ENCODE measurements at places on chromosomes 7 and 10.
A peak's percentile ranks its signal among the peaks of the same experiment; 100 is the strongest.

DNA sequence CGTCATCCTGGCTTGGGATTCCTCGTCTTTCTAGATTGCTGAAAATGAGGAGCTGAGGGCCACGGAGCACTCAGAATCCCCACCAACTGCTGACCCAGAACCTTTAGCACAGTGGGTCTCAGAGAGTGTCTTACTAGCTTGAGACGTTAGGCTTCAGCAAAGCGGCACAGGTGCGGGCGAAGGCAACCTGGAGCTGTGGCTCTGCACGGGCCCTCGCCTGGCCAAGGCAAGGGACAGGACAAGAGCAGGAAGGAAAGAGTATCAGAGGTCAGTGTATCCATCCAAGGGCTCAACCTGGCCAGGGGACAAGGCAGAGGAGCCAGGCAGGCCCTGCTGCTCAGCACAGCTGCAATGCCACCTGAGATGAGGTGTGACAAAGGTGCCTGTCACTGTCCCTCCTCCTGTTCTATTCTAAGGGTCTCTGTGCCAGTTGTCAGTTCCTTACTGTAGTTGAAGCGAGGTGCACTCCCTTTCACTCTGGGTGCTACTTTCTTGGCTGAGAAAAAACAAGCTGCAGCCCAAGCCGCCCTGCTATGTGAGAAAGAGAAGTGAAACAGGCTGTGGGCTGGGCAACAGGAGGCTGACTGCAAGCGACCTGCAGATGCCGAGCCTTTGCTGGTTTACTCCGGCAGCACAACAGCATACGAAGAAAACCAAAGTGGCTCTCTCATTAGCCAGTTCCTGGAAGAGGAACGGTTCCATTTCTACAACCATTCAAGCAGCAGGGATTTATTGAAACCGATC lies 33.3 kb upstream of the KDM7A start:
- H3K4me1 ChIP-seq = peaks cover 32% of the 10 kb centered on the region
- peak overlapping the region; percentile 28 for H3K27ac ChIP-seq
- H3K27me3 ChIP-seq = no peaks in the 10 kb centered on the region
- no peaks in the 10 kb centered on the region for H3K36me3 ChIP-seq
- peak; percentile 36 for DNase-seq

DNA sequence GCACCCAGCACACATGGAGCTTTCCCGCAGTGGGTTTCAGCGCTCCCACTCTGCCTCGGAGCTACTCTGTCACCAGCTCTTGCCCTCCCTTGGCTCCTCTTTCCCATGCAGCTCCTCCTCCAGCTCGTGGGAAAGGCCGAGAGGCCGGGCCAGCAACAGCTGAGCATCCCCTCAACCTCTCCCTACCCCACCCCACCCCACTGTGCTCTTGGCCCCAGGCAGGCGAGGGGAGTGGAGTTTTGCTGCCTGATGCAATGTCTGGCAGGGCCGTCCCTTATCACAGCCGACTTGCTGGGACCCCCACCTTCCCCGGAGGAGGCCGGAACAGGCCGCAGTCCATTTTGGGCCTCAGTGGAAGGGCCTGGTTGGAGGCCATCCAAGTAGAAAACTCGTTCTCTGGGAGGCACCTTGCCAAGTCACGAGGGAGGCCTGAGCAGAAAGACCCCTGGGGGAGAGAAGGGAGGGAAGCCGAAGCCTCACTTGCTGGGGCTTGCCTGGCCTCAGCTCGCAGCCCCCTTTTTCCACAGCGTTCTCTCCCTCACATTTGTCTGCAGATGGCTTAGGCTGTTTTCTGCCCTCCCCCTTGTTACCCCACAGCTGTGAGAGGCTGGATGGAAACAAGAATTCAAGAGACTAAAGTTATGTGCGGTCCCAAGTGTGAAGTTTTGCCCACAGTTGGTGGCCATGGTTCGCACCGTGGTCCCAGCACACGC lies 35.3 kb downstream of the CHST3 start:
- DNase-seq = no peak
- peaks cover 23% of the 10 kb centered on the region for H3K27me3 ChIP-seq
- no peak overlapping the region for H3K27ac ChIP-seq
- H3K4me1 ChIP-seq = peaks cover 5% of the 10 kb centered on the region

DNA sequence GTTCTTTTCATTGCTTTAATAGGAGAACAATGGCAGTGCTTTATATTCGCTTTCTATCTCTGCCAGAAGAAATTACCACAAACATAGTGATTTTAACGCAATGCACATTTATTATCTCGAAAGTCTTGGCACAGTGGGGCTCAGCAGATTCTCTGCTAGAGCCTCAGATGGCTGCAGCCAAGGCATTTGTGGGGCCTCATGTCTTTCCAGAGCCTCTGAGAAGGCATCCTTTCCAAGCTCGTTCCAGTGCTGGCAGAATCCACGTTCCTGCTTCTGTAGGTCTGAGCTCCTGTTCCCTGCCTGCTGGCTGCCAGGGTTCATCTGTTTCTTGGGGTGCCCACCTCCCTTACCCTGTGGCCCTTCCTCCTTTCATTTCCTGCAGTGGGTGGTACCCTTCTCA lies 60.2 kb downstream of the LRRC18 start:
- no peak overlapping the region for H3K27ac ChIP-seq
- H3K36me3 ChIP-seq = no peaks in the 10 kb centered on the region
- H3K4me3 ChIP-seq = no peak overlapping the region
- peaks cover 18% of the 10 kb centered on the region for H3K27me3 ChIP-seq
- no peak for DNase-seq
- H3K4me1 ChIP-seq = no peaks in the 10 kb centered on the region

- peak overlapping the region; percentile 69 for H3K27ac ChIP-seq
- peaks cover 62% of the 10 kb centered on the region for H3K4me1 ChIP-seq
- H3K27me3 ChIP-seq = no peaks in the 10 kb centered on the region
- DNase-seq = no peak
Observed at GRCh38 chr7:131012477-131013031, 278.5 kb upstream of the KLF14 start.

GRCh38 chr10:131574707-131575430 lies 263.3 kb upstream of the TCERG1L start:
- H3K36me3 ChIP-seq = no peaks in the 10 kb centered on the region
- H3K4me3 ChIP-seq = no peak overlapping the region
- H3K4me1 ChIP-seq = no peaks in the 10 kb centered on the region
- DNase-seq = no peak
- no peak overlapping the region for H3K27ac ChIP-seq

GRCh38 chr7:157482517-157483087 lies 145.8 kb downstream of the DNAJB6 start:
- no peak overlapping the region for H3K4me3 ChIP-seq
- no peaks in the 10 kb centered on the region for H3K4me1 ChIP-seq
- no peaks in the 10 kb centered on the region for H3K36me3 ChIP-seq
- no peaks in the 10 kb centered on the region for H3K27me3 ChIP-seq

DNA sequence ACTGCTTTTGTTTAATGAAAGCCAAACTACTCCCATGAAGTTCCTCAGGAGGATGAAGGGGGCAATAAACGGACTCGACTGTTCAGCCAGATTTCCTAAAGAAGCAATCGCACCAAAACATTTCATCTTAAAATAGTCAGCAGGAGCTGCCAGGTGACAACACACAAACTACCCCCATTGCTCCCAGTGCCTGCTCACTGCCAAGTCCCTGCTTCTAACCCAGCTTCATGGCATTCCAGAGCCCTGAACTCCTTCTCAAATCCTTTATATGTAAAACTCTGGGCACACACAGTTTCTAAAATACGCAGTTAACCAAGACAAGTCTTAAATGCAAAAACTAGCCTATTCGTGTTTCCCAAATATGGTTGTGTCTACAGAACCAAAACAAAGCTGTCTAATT lies 110.0 kb downstream of the SORBS1 start:
- H3K4me1 ChIP-seq = no peaks in the 10 kb centered on the region
- H3K36me3 ChIP-seq = no peaks in the 10 kb centered on the region
- no peak overlapping the region for H3K27ac ChIP-seq

DNA sequence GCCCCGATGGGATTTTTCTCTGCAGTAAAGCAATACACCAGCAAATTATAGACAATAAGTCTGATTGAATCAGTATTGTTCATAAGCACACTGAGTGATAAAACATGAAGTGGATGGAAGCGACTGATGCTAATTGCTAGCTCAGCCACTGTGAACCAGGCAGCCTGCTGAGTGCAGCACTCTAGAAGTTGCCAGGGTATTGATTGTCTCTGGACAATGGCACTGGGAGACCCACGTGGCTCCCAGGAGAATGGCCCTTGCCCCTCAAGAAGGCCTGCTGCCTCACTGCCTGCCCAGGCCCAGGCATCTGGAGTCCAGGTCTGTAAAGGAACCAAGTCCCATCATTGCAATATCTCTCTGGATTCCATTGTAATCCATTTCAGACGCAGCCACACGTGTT lies 80.4 kb upstream of the TCERG1L start:
- no peaks in the 10 kb centered on the region for H3K4me1 ChIP-seq
- peaks cover under 1% of the 10 kb centered on the region for H3K27me3 ChIP-seq
- no peaks in the 10 kb centered on the region for H3K36me3 ChIP-seq
- DNase-seq = no peak
- H3K4me3 ChIP-seq = no peak overlapping the region

GRCh38 chr7:138170959-138171703 lies 94.9 kb downstream of the AKR1D1 start:
- H3K27me3 ChIP-seq = peaks cover 12% of the 10 kb centered on the region
- H3K4me1 ChIP-seq = peaks cover 2% of the 10 kb centered on the region
- H3K4me3 ChIP-seq = no peak overlapping the region
- H3K36me3 ChIP-seq = no peaks in the 10 kb centered on the region
- H3K27ac ChIP-seq = no peak overlapping the region

DNA sequence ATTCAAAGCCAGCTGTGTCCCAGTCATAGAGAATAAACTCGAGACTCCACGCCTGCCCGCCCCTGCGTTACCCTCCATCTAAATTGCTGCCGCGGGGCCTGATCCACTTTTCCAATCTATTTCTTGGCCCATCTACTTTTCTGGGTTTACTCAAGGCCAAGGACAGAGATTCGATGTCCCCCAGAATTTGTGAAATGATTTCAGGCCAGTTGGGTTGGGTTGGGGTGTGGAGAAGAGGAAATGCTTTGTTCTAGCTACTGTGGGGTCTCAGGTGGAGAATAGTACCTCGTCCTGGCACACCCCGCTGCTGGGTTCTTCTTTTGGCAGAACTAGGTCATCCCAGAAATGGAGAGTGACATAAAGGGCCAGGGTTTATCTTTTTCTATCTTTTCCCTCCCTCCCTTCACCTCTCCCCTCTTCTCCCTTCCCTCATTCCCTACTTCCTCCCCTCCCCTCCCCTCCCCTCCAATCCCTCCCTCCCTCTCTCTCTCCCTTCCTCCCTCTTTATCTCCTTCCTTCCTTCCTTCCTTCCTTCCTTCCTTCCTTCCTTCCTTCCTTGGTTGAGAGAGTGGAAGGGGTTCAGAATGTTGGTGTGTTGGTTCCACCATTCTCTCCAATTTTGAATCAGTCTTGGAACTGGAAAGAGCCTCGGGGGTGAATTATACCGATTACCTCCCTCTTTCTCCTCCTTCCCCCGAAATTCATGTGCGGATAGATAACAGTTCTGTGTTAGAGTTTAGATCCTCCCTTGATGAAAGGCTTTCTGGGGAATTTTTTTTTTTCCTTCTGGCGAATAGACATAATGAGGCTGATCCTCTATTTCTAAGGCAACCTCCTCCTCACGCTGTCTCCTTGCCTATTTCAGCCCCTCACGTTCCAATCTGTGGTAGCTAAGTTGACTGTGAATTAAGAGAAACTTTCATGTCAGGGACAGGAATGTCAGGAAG lies 1.2 kb upstream of the TMEM229A start:
- H3K4me1 ChIP-seq = no peaks in the 10 kb centered on the region
- H3K36me3 ChIP-seq = no peaks in the 10 kb centered on the region
- H3K27me3 ChIP-seq = peaks cover 22% of the 10 kb centered on the region
- H3K4me3 ChIP-seq = no peak overlapping the region
- DNase-seq = no peak
- no peak overlapping the region for H3K27ac ChIP-seq

DNA sequence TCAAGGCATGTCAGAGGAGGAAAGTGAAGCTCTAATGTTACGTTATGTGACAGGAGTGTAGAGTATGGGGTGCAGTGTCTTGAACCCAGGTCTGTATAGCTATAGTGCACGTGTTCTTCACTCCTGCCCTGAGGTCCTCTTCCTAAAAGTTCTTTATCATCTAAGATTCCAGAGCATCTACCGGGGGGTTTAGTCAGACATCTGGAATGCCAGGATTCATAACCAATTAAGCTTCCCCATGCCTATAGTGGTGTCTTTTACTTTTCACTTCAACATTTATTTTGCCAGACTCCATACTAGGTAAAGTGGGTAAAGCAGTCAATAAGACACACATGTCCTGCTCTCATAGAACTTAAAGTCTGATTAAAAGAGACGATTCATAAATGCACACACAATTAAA lies 22.4 kb downstream of the PPP1R3C start:
- no peaks in the 10 kb centered on the region for H3K4me1 ChIP-seq
- H3K4me3 ChIP-seq = no peak overlapping the region
- no peak overlapping the region for H3K27ac ChIP-seq
- H3K27me3 ChIP-seq = no peaks in the 10 kb centered on the region

DNA sequence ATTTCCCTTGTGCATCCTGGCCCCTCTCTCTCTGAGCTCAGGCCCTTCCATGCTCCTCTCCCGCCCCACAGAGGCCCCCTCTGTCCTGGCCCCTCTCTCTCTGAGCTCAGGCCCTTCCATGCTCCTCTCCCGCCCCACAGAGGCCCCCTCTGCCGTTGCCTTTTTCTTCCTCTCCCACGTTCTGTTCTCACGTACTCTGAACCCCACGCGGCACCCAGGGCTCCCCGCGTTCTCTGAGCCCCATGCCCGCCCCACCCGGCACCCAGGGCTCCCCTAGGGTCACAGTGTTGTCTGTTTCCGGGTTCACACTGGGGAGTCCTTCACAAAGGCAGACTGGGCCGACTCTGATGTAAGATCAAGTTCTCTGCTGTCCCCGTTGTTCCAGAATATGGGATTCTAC lies 336.8 kb downstream of the DNAJB6 start:
- no peak overlapping the region for H3K27ac ChIP-seq
- DNase-seq = no peak
- H3K4me1 ChIP-seq = peaks cover 16% of the 10 kb centered on the region
- H3K36me3 ChIP-seq = no peaks in the 10 kb centered on the region
- H3K4me3 ChIP-seq = no peak overlapping the region

GRCh38 chr7:17600340-17600752 lies 301.9 kb downstream of the AHR start:
- DNase-seq = no peak
- H3K4me1 ChIP-seq = no peaks in the 10 kb centered on the region
- H3K27ac ChIP-seq = no peak overlapping the region

DNA sequence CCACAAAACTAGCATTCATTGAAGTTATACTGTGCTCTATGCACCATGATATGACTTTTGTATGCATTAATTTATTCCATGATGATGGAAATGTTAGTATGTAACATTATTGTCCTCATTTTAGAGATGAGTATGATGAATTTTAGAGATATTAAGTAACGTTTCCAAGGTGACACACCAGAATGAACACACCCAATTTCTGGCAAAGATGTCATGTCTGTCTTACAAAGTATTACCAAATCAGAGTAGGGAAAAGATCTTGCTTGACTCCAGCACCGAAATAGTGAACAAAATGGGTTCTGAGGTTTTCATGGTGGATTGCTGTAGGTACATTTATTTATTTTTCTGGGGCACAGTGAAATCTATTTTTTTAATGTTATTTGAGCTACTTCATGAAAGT lies 33.8 kb upstream of the COL1A2 start:
- no peaks in the 10 kb centered on the region for H3K36me3 ChIP-seq
- no peaks in the 10 kb centered on the region for H3K27me3 ChIP-seq
- no peak overlapping the region for H3K4me3 ChIP-seq
- H3K4me1 ChIP-seq = no peaks in the 10 kb centered on the region
